ENCODE measurements at places on chromosomes 2 and 18.
A peak's percentile ranks its signal among the peaks of the same experiment; 100 is the strongest.

DNA sequence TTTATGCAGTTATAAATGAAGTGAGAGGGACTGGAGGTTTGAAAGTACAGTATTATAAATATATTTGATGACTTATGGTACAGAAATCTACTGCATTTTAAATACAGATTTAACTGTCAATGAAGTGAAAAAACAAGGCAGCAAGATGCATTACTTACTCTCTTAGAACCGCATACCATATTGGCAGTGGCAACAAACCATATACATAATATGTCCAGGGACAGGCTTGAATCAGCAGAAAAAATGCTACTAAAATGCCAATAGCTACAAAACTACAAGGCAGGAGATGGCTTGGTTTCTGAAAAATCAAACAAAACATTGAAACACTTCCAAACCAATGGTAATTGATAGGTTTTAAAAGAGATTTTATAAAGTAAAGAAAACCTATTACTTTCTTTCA lies 77.2 kb downstream of the PIGN start:
- DNase-seq = no peak
- H3K27me3 ChIP-seq = no peaks in the 10 kb centered on the region
- no peak overlapping the region for H3K4me3 ChIP-seq
- peaks cover 4% of the 10 kb centered on the region for H3K36me3 ChIP-seq

- H3K27me3 ChIP-seq = no peaks in the 10 kb centered on the region
- H3K27ac ChIP-seq = no peak overlapping the region
- peaks cover 26% of the 10 kb centered on the region for H3K4me1 ChIP-seq
- DNase-seq = no peak
Measured at GRCh38 chr2:119764832-119765231, 5.1 kb downstream of the PTPN4 start.

GRCh38 chr2:96955762-96956161 lies 30.6 kb downstream of the FAM178B start:
- H3K4me3 ChIP-seq = no peak overlapping the region
- H3K27me3 ChIP-seq = no peaks in the 10 kb centered on the region
- H3K27ac ChIP-seq = no peak overlapping the region
- peaks cover 36% of the 10 kb centered on the region for H3K4me1 ChIP-seq
- no peak for DNase-seq
- no peaks in the 10 kb centered on the region for H3K36me3 ChIP-seq

GRCh38 chr2:15989559-15989958 lies 49.2 kb downstream of the MYCN start:
- no peaks in the 10 kb centered on the region for H3K36me3 ChIP-seq
- no peak overlapping the region for H3K27ac ChIP-seq

DNA sequence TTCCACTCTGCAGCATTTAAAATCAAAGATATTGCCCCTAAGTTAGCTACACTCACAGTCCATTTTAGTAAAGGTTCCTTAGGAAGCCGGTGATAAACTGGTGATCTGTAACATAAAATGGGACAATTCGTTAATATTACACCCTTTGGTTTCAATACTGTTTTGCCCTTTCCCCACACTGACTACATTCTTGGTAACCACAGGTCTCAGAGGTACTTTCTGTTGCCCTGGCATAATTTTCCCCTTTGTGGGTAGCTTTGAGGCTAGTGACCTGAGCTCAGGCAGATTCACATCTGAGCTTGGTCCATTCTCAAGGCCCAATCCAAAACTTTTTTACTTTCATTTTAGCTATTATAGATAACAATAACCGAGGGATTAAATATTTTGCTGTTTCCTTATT lies 32.9 kb upstream of the CSRNP3 start:
- peaks cover 10% of the 10 kb centered on the region for H3K4me1 ChIP-seq
- no peaks in the 10 kb centered on the region for H3K27me3 ChIP-seq
- no peak overlapping the region for H3K27ac ChIP-seq
- no peak for DNase-seq
- no peaks in the 10 kb centered on the region for H3K36me3 ChIP-seq
- H3K4me3 ChIP-seq = no peak overlapping the region

GRCh38 chr2:54587171-54588016 lies 131.3 kb downstream of the SPTBN1 start:
- no peaks in the 10 kb centered on the region for H3K36me3 ChIP-seq
- H3K27ac ChIP-seq = no peak overlapping the region
- peaks cover 49% of the 10 kb centered on the region for H3K4me1 ChIP-seq
- H3K27me3 ChIP-seq = no peaks in the 10 kb centered on the region
- H3K4me3 ChIP-seq = no peak overlapping the region
- no peak for DNase-seq

DNA sequence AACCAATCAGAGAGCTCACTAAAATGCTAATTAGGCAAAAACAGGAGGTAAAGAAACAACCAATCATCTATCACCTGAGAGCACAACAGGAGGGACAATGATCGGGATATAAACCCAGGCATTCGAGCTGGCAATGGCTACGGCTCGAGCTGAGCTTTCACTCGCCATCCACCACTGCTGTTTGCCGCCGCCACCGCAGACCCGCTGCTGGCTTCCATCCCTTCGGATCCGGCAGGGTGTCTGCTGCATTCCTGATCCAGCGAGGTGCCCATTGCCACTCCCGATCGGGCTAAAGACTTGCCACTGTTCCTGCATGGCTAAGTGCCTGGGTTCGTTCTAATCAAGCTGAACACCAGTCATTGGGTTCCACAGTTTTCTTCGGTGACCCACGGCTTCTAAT lies 236.7 kb upstream of the DLGAP1 start:
- no peaks in the 10 kb centered on the region for H3K36me3 ChIP-seq
- H3K27ac ChIP-seq = no peak overlapping the region
- DNase-seq = no peak
- H3K27me3 ChIP-seq = no peaks in the 10 kb centered on the region
- H3K4me1 ChIP-seq = no peaks in the 10 kb centered on the region

GRCh38 chr2:221455214-221455613 lies 116.9 kb downstream of the EPHA4 start:
- no peak overlapping the region for H3K27ac ChIP-seq
- H3K4me1 ChIP-seq = no peaks in the 10 kb centered on the region
- H3K27me3 ChIP-seq = no peaks in the 10 kb centered on the region
- H3K36me3 ChIP-seq = no peaks in the 10 kb centered on the region
- H3K4me3 ChIP-seq = no peak overlapping the region

DNA sequence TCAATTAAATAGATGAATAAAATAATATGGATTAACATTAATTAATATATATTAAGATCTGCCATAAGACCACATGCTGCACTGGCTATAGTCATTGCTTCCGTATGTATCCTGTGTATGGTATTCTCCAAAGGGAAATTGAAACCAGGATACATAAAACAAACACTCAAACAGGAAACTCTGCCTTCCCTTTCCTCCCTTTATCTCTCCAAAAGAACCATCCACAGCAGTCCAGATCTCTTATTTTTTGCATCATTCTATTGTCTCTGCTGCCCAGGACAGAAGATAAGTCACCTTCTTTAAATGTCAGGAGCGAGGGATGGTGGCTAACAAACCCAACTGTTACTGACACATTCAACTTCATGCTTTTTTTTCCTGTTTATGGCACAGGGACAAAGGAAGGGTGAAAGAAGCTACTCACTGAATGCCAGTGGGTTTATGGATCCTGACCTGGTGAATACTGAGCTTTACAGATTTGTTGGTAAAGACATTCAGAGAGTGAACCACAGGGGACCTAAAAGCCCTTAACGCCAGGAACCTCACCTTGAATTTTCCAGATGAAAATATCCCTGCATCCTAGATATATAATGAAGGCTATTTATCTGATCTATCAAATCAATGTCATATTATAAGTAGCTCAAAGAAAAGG lies 67.5 kb downstream of the CSRNP3 start:
- H3K27me3 ChIP-seq = no peaks in the 10 kb centered on the region
- H3K4me3 ChIP-seq = no peak overlapping the region
- H3K27ac ChIP-seq = no peak overlapping the region

DNA sequence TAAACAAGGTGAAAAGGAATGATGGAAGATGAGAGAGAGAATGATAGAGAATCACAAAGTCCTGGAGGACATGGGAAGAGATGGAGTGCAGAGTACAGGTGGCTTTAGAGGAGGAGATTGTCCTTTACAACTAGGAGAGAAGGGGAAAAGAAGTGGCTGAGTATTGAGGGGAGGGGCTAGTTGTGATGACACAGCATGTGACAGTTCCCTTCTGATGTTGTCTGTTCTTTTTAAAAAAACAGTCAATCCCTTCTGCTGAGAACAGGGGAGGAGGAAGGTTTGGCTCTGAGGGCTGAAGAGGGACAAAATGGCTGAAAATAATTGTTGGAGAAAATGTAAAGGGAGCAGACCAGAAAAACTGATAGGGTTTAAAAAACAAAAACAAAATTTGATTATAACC lies 44.0 kb downstream of the STEAP3 start:
- no peak for DNase-seq
- no peaks in the 10 kb centered on the region for H3K36me3 ChIP-seq
- no peaks in the 10 kb centered on the region for H3K27me3 ChIP-seq
- H3K4me1 ChIP-seq = no peaks in the 10 kb centered on the region
- no peak overlapping the region for H3K4me3 ChIP-seq

DNA sequence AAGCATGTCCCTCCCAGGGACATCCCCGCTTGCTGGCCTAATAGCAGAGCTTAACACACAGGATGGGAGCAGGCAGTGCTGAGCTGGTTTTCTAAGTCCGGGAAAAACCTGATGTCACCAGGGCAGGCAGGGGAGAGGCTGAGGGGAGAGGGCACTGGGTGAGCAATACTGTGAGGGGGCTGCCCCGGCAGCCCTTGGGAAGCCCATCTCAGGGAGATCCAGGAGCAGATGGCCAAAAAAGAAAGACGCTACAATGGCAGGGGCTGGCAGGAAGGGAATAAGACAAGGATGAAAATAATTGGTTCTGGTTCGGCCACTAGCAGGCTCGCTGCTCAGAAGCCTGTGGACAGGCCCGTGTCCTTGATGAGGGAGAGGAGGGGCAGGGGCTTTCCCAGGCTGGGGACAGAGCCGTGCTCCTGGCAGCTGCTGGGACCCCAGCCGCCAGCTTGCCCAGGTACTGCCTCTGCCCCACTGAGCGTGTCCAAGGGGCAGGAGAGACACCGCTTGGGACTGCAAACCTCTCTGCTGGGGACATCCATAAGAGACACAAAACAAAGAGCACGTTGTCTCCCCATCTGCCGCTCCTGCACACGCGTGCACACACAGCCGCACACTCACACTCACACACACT lies 30.2 kb downstream of the SMAD7 start:
- no peaks in the 10 kb centered on the region for H3K27me3 ChIP-seq
- H3K27ac ChIP-seq = no peak overlapping the region
- H3K4me3 ChIP-seq = no peak overlapping the region
- H3K4me1 ChIP-seq = peaks cover 37% of the 10 kb centered on the region
- H3K36me3 ChIP-seq = no peaks in the 10 kb centered on the region

DNA sequence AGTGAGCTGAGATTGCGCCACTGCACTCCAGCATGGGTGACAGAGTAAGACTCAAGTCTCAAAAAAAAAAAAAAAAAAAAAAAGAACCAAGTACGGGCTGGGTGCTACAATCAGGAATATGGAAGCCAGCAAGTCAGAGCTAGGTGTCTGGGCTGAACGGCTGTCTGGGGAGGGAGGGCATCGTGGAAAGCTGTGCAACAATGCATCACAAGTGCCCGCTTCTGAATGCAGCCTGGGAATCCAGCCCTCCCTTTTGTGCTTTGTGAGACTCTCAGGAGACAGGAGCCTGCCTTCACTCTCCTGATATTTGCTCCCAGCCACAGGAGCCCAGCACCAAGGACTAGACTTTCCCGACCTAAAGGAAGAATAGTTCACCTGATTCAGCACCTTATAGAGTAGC lies 124.9 kb upstream of the SMAD2 start:
- no peak for DNase-seq
- H3K4me3 ChIP-seq = no peak overlapping the region
- no peaks in the 10 kb centered on the region for H3K36me3 ChIP-seq
- peaks cover 3% of the 10 kb centered on the region for H3K27me3 ChIP-seq
- H3K27ac ChIP-seq = no peak overlapping the region

DNA sequence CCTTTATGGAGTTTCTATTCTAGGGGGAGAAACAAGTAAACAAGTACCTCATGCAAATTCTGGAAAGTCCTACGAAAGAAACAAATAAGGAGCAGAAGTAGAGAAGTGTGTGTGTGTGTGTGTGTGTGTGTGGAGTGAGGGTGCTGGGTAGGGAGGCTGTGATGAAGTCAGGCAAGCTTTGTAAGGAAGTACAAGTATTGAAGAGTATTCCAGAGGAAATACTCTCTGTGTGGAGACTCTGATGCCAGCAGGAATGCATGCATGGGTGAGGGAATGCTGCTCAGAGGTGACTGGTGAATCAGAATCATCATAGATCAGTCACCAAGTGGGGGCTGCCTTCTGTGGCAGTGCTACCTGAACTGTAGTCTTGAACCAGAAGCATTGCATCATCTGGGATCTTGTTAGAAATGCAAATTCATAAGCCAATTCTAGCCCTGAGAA lies 34.5 kb downstream of the SLC4A3 start:
- H3K36me3 ChIP-seq = no peaks in the 10 kb centered on the region
- no peaks in the 10 kb centered on the region for H3K27me3 ChIP-seq
- H3K4me1 ChIP-seq = no peaks in the 10 kb centered on the region
- DNase-seq = no peak
- H3K4me3 ChIP-seq = no peak overlapping the region

DNA sequence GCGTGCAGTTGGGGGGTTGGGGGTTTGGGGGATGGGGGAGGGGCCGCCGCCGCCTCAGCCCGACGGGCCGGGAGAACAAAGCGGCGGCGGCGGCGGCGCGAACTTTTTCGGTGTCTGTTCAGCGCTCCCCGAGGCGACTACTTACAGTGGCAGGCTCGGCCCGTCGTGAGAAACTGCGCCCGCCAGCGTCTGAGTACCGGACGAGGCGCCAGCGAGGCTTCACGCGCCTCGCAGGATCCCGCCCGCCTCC lies 172 bp downstream of the PRKD3 start:
- no peaks in the 10 kb centered on the region for H3K27me3 ChIP-seq
- peak overlapping the region; percentile 95 for H3K27ac ChIP-seq
- peak; percentile 70 for DNase-seq
- H3K4me3 ChIP-seq = peak overlapping the region; percentile 92
- H3K36me3 ChIP-seq = no peaks in the 10 kb centered on the region

- H3K27ac ChIP-seq = no peak overlapping the region
- H3K36me3 ChIP-seq = no peaks in the 10 kb centered on the region
- no peak for DNase-seq
- H3K27me3 ChIP-seq = no peaks in the 10 kb centered on the region
Measured at GRCh38 chr2:45907592-45907991, 256.1 kb downstream of the PRKCE start.

GRCh38 chr2:10161206-10161931 lies 38.8 kb downstream of the RRM2 start:
- H3K36me3 ChIP-seq = no peaks in the 10 kb centered on the region
- H3K27ac ChIP-seq = no peak overlapping the region
- peaks cover 13% of the 10 kb centered on the region for H3K4me1 ChIP-seq
- no peaks in the 10 kb centered on the region for H3K27me3 ChIP-seq

- no peaks in the 10 kb centered on the region for H3K36me3 ChIP-seq
- no peaks in the 10 kb centered on the region for H3K4me1 ChIP-seq
- H3K27me3 ChIP-seq = no peaks in the 10 kb centered on the region
- no peak overlapping the region for H3K27ac ChIP-seq
- no peak for DNase-seq
- H3K4me3 ChIP-seq = no peak overlapping the region
Measured at GRCh38 chr18:62651276-62652056, 63.9 kb upstream of the PHLPP1 start.

- H3K4me3 ChIP-seq = no peak overlapping the region
- H3K36me3 ChIP-seq = no peaks in the 10 kb centered on the region
- no peaks in the 10 kb centered on the region for H3K4me1 ChIP-seq
- no peak overlapping the region for H3K27ac ChIP-seq
Measured at GRCh38 chr2:203462308-203462707, 72.8 kb downstream of the RAPH1 start.
